ENCODE measurements at places on chromosomes 16 and 17.

- DNase-seq, result no peak
Measured at GRCh38 chr17:29143894-29144293, 36.3 kb downstream of the MYO18A start.

DNA sequence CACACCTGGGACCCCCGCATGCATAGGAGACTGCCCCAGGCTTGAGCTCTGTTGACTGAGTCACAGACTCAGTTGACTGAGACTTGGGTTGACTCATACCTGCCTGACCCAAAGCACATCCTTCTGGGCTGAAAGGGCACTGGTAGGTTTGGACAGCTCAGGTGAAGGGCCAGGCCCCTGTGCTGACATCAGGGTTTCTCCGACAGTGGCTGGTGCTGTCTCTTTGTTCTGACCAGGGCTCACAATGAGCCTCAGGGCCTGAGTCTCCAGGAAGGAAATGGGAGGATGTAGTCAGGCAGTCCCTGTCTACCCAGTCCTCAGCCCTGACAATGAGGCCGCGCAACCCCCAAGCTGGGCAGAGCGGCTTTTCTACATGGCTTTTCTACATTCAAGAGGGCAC lies 6.5 kb downstream of the SPNS2 start:
- DNase-seq, result no peak

- no peak for DNase-seq
Measured at GRCh38 chr17:40015998-40016985, 1.1 kb downstream of the CSF3 start.

GRCh38 chr17:40568074-40568836 lies 3.0 kb upstream of the CCR7 start:
- no peak for DNase-seq

DNA sequence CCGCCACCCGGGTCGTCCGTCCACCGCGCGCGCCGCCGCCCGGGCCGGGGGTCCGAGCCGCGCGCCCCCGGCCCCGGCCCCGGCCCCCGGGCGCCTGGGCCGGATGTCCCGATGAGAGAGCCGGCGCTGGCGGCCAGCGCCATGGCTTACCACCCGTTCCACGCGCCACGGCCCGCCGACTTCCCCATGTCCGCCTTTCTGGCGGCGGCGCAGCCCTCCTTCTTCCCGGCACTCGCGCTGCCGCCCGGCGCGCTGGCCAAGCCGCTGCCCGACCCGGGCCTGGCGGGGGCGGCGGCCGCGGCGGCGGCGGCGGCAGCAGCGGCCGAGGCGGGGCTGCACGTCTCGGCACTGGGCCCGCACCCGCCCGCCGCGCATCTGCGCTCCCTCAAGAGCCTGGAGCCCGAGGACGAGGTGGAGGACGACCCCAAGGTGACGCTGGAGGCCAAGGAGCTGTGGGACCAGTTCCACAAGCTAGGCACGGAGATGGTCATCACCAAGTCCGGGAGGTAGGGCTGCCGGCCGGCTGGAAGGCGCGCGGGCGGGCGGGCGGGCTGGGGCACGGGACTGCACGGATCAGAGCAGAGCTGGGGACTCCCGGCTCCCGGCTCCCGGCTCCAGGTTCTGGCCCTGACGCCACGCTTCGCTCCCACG lies 548 bp downstream of the TBX2 start:
- no peak for DNase-seq

DNA sequence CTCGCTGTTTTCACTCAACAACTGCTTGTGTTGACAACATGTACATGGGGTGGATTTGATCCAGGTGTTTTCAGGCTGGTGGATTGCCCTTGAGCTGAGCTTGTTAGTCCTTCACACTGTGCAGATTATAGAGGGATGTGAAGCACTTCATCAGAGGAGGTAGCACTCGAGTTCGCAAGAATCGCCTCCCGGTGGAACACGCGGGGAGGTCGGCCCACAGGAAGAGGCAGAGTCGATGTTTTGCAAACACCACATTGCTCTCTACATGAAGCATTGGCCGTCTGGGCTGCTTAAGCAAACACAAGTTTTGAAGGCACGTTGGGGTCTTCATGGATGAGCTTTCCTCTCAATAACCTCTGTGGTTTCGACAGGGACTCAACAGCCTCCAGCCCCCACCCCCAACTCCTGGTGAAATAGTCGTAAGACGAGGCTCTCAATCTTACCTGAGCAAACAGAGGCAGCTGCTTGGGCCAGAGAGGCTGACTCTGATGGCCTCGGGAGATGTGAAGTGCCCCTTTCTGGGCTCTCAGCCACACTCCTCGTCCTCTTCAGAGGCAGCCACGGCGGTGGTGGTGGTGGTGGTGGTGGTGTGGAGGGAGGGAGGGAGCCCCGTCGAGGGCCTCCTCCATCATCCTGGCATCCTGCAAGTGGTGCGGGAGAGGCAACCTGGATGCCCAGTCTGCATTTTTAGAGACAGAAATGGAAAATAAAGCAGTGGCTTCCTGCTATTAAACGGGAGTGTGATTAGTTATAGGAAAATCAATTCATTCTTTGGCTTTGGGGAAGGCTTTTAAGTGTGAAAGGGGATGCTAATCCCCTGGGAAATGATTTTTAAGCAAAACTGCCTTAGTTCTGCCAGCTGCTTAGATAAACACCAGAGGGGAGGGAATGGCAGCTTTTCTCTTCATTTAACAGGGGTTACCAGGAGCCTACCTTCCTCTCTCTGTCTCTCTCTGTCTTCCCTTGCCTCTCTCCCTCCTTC lies 552.5 kb upstream of the EEF2KMT start:
- DNase-seq, result no peak

DNA sequence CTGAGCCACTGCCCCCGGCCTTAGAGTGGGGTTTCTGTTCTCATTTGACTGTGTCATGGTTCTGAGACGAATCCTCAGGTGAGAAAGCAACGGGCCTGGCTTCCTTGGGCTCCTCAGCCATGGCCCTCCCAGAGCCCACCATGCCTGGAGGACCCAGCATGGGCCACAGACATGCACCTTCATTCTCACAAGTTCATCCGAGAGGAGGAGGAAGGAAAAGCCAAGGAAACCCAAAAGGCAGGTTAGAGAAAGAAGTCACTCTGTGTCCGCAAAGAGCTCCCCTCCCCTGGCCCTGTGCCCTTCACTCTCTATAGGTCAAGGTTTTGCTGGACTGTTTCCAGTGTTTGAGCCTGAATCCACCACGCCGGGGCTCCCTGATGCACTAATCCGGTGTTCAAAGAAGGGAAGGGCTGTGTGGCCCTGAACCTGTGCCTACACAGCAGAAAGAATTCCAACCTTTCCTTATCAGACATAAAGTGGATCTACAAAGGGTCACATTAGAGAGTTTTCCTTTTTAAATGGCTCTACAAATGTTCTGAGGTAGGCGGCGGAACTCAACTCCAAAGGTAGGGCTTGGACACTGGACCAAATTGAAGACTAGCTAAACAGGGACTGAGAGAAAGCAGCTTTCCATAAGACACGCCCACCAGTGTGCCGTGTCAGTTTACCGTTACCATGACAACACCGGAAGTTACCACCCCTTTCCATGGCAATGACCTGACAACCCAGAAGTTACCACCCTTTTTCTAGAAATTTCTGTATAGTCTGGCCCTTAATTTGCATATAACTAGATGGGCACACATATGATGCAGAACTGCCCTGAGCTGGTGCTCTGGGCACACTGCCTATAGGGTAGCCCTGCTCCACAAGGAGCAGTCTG lies 15.9 kb upstream of the PECAM1 start:
- DNase-seq, result no peak

GRCh38 chr17:27519550-27519949 lies 63.3 kb downstream of the KSR1 start:
- no peak for DNase-seq

- peak; percentile 86 for DNase-seq
Measured at GRCh38 chr16:30956601-30957455, 726 bp upstream of the SETD1A start.

GRCh38 chr17:50101346-50102163 lies 6.4 kb downstream of the PDK2 start:
- no peak for DNase-seq

DNA sequence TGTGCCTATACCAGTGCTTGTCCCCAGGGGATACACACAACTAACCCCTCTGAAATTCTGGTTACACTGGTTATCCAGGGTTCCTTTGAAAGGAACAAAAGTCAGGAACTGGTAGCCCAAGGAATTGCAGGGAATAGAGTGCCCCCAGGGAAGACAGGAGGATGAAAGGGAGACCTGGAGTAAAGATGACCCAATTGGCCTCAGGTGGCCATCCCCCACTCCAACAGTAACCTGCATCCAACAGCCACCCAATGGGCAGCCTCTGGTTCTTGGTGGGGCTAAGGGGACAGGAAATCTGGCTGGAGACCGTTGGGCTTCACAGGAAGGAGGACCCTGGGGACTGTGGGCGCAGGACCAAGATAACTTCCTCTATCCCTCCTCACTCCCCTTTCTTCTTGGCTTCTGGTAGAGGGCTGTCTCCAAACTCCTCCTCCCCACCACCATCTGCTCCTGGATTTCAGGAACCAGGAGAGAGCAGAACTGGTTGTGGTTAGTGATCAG lies 826 bp upstream of the MPO start:
- no peak for DNase-seq
